NCI-H187 treated with DMSO at 0.1 percent for 48 hours (cell line): ENCODE measurements at places on chromosomes 11 and 22.
A peak's percentile ranks its signal among the peaks of the same experiment; 100 is the strongest.

- no peak for DNase-seq
Observed at GRCh38 chr11:132999516-132999915, 532.8 kb downstream of the OPCML start.

DNA sequence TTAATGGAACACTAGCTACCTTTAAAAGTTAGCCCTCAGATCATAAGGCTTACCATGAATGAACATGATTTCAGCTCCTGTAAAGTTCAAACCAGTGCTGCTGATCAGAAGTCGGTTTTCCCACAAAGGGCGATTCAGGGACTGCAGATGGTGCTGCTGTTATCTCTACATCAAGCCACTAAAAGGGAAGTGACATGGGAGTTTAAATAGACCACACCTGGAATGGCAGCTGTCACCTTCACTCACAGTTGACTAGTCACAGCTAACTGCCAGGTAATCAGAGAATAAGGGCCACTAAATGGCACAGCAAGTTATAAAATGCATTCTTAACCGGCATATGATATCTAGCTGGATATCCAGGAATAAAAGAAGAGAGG, 581.1 kb upstream of the ARHGAP42 start:
- no peak for DNase-seq

DNA sequence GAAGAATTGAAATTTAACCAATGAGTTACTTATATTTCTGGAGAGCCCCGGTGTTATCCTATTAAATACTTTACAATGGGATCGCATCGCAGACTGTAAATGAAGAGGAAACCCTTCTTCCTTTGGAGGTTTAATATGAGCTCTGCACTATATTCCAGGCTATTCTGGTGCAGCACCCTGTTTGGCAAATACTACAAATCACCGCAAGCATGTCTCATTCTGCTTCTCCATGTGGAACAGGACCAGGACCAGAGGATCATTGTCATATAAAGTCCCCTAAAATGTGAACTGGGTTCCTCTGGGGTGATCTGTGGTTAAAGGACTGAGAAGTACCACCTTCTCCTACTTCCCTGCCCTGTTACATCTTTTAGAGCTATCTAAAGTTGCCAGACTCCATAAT, 703.7 kb downstream of the DLG2 start:
- DNase-seq, result no peak

DNA sequence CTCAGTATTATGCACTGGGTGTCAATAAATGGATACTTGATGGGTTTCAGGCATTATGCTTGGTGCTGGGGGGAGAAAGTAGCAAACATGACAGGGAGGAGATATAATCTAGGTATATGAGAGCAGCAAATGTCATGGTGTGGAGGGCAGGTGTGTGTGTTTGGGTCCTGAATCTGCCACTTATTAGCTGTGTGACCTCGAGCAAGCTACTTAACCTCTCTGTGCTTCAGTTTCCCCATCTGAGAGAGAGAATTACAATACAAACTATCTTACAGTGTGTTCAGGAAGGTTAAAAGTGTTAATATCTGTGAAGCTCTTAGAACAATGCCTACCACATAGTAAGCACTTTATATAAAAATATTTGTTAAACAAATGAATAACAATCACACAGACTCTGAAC, 2.8 kb downstream of the SLC22A8 start:
- no peak for DNase-seq

DNA sequence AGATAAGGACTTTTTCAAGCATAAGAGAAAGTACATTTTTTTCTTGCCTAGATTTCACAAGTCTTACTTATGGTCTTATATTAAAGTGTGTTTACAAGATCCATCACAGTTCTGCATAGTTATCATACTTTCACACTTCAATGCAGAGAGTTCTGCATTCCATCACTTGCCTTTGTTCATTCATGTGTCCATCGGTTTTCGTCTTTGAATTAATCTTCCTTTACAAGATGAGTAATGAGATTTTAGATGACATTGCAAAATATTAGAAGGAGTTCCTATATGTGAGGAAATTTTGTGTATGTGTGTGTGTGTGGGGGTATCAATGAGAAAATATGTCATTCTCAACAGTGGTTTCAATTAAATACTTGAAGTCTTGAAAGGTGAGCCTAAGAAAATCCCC, 98.1 kb upstream of the GUCY1A2 start:
- DNase-seq, result no peak

DNA sequence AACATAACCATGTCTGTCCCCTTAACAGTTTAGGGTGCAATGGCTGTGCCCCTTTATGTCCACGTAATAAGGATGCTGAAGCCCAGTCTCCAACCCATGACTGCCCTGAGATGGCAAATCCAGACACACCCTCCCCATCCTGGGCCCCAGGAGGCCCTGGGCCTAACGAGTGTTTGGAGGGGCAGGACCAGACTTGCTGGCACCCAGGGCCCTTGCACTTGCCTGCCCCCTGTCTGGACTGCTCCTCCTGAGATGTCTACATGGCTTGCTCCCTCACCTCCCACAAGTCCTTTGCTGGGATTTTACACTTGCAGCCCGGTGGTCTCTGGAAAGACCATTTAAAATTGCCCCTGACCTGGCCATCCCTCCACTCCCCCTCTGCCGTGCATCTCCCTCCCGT, 132.2 kb upstream of the NECTIN1 start:
- DNase-seq, result no peak

DNA sequence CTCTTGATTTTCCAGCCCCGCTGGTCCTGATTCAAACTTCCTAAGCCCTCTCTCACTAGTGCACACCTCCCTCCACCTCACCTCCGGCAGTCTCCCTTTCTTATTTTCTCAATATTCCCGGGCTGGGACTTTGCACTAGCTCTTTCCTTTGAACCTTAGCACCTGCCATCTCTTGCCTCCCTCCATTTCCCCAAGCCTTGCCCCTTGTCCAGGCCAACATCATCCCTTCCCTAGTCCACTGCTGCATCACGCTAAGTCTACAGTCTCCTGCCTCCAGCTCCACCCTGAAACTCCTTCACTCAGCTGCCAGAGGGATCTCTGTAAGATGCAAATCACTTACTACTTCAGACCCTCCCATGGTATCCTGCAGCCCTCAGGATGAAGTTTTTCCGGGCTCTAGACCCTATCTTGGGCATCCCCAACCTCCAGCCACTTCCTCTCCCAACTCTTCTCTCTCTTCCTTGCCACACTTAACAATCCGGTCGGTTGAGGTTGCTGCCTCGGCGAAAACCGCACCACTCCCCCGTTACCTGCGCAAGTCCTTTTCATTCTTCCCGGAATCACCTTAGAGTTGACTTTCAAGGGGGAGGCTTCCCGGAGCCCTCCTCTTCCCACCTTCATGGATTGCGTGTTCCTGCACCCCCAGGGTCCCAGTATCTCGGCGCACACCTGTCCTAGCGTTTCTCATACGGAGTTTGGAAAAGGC, 42.7 kb downstream of the NECTIN1 start:
- DNase-seq, result no peak

- DNase-seq, result no peak
Observed at GRCh38 chr11:11374358-11375148, 21.5 kb upstream of the CSNK2A3 start.

GRCh38 chr11:59551659-59552521, 40.6 kb downstream of the OR4D9 start:
- no peak for DNase-seq

DNA sequence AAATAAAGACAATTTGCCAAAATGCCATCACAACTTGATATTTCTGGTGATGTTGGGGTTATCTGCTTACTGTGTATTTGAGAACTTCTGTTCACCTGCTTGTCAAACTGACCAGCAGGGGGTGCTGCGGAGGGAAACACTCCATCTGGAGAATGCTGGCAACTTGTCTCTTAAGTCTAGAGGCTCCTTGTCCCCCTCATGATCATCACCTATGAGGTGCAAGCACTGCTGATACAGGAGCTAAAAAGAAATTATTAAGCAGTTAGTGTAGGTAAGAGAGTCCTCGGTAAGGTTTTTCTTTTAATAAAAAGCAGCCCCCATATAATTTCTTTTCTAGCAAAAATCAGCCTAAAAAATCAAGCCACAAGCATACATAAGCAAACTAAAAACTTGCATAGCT, 32.7 kb upstream of the GLYATL1B start:
- no peak for DNase-seq

GRCh38 chr22:44279069-44279360, 33.7 kb downstream of the SHISAL1 start:
- no peak for DNase-seq

DNA sequence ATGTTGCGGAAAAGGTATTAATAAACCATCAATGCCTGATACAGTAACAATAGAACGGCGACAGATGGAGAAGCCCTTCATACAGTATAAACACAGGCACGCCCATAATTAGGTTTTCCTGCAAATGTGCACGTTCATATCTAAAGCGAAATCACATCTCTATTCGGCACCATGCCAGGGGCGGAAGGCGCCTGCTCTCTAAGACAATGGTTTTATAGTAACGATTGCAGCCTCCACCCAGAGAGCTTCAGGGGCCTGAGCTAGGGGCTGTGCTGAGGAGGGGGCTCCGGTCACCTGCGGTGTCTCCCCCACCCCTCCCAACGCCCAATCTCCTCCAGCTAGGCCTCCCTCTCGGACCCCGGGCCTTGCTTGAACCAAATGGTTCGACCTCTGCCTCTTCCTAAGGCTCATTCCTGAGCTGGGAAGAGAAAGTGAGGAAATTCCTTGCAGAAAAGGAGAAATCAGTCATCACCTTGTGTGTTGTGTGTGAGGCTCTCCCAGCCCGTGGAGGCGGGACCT, 9.6 kb downstream of the KRTAP5-5 start:
- peak; percentile 21 for DNase-seq

DNA sequence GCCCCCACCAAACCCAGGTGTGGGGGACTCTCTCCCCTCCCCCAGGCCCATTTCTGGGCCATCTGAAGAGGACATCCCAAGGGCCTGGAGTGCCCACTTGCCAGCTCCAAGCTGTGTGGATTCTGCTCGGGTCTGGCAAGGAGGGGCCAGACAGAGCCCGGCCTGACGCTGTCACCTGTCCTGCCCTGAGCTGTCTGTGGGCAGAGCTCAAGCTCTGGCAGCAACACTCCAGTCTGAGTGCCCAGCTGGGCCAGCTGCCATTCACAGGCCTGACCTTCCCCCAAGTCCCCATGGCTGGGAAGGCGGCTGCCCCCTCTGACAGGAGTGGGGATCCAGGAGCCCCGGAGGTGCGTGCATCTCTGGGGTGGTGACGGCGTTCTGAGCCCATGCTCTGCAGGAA, 6.2 kb upstream of the PIM3 start:
- DNase-seq, result no peak

GRCh38 chr11:45021692-45022141, 71.0 kb upstream of the TP53I11 start:
- DNase-seq, result no peak

DNA sequence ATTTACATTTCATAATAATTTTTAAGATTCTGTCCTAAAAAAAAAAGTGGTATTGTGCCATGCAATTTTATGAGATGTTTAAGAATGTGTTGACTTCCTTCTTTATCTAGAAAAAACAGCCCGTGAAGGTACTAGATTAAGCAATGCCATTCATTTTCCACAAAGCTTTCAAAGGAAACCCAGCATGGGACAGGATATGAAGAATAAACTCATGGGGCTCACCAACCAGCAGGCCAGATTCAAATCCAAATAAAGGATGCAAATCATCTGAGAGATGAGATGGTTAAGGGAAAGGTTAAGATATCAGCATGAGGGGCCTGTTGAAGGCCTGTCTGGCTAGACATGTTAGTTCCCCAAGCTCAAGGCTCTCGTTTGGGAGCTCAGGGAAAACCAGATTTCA, 199.1 kb downstream of the SWAP70 start:
- no peak for DNase-seq

DNA sequence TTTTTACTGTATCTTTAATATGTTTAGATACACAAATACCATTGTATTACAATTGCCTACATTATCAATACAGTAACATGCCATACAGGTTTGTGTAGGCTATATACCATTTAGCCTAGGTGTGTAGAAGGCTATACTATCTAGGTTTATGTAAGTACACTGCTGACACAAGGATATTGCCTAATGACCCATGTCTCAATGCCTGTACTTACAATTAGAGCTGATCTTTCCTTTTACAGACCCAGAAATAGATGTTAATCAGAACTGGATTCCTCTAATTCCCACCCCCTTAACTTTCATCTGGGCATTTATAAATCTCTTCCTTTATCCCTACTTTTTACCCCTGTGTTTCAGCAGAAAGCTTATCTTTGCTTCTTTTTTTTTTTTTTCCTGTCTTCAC, 229.5 kb downstream of the METTL15 start:
- DNase-seq, result no peak

GRCh38 chr11:12285811-12286222, 91.6 kb upstream of the PARVA start:
- DNase-seq, result no peak

GRCh38 chr11:77252555-77253270, 48.8 kb downstream of the GDPD4 start:
- no peak for DNase-seq

- DNase-seq, result no peak
Observed at GRCh38 chr11:87097582-87097981, 59.8 kb downstream of the TMEM135 start.

DNA sequence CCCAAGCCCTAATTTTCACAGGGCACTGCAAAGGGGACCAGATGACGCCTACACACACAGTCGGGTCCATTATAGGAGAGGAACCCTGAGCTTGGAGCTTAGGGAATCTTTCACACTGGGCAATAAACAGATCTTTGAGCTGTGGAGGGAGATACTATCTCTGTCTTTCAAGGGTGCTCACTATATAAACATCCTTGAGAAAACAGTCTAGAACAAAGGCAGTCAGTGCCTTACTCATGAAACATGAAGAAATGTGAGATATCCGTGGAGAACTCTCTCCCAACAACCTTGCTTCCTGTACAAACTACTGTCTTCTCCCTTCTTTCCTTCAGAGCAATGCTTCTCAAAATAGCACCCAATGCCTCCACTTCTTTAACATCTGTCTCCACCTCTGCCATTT, 109.0 kb upstream of the APOA1 start:
- DNase-seq, result no peak

- no peak for DNase-seq
Observed at GRCh38 chr11:102577182-102577581, 46.6 kb upstream of the MMP7 start.

- no peak for DNase-seq
Observed at GRCh38 chr22:38504731-38505540, 1.2 kb downstream of the DDX17 start.

DNA sequence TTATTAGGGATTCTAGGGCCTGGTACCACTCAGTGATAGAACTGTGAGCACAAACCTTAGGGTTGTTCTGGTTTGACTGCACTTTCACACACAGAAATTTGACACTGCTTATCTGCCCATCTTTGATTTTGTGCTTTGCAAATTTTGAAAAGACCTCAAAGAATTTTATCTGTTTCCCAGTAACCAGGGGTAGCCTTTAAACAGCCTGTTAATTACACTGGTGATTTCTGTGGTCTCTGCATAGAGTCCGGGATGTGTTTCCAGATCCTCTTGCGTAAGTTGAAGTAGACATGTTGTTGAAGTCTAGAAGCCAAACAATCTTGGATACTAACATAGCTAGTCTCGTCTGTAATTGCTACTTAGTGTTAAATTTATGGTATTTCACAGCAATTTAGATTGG, 75.3 kb downstream of the C22orf31 start:
- DNase-seq, result no peak
